Karpas-422 (cell line): ENCODE measurements at places on chromosomes 12 and 14. TPM values are rescaled to one million over a fixed set of nuclear protein-coding genes. Genes with fewer than 3 reads are reported as not detected.

DNA sequence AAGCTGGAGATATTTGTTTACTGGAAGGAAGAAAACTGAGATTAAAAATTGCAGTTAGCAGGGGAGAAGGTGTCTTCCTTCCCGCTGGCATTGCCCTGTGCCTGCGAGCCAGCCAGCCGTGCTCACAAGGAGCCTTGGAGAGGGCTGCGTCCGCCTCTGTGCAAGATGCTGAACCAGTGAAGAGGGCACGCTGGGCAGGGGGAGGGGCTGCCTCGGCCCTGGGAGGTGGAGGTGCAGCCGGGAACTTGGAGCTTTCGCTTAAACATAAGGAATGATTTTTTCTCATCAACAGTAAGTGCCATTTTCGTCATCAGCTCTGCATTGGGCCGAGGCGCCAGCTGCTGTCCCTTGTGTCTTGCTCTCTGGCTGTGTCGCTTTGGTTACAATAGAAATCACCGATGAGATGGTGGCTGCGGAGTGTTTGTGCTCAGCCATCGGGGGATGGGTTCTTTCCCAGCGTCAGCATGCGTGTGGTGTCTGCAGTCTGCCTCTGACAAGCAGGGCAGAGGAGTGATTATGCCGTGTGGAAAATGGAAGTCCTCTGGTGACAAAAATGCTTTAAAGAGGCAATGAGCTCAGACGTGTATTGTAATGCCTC lies 97.3 kb downstream of the ESR2 start:
- H3K4me1 ChIP-seq = peaks cover 69% of the 10 kb centered on the region
- peak; percentile 92 for DNase-seq
- H3K27ac ChIP-seq = peak overlapping the region; percentile 84
- H3K4me3 ChIP-seq = peak overlapping the region; percentile 63

DNA sequence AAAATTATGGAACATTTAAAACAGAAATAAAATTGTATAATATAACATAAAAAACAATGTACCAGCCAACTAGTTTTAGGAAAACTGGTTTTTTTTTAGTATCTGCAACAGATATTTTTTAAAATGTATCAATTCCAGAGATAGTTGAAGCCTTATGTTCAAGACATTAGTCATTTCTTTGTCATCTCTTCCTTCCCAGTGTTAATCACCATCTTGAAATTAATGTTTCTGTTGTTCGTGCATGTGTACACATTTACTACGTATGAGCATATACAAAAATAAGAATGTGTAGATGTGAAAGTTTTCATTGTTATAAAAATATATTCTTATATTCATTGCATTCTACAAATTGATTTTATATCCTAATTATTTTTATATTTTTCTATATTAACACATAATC lies 1062.1 kb downstream of the SLC6A15 start:
- DNase-seq = no peak
- no peaks in the 10 kb centered on the region for H3K27me3 ChIP-seq
- H3K27ac ChIP-seq = no peak overlapping the region
- no peaks in the 10 kb centered on the region for H3K36me3 ChIP-seq

DNA sequence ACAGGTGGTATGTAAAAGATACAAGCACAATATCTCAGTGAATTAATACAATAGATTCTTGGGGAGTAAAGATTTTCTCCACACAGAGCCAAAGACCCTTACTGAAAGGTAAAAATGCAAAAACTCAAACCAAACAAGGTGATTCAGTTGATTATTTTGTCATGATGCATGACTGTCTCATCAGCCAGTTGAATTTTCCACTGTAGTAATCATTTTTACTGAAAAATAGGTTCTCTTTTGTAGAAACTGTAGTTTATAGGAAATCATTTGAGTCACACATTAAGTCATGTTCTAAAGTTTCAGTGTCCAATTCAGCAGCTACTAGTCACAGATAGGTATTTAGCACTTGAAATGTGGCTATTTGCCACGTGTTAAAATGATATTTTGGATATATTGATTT lies 53.6 kb downstream of the PPFIA2 start:
- no peak for DNase-seq
- H3K27ac ChIP-seq = no peak overlapping the region
- no peaks in the 10 kb centered on the region for H3K36me3 ChIP-seq
- H3K4me1 ChIP-seq = no peaks in the 10 kb centered on the region
- no peak overlapping the region for H3K4me3 ChIP-seq

GRCh38 chr12:76495556-76495955 lies 64.0 kb downstream of the OSBPL8 start:
- DNase-seq = no peak
- H3K27ac ChIP-seq = no peak overlapping the region
- H3K4me1 ChIP-seq = no peaks in the 10 kb centered on the region; the same call in 1 of the 2 replicates
- H3K27me3 ChIP-seq = no peaks in the 10 kb centered on the region
- H3K36me3 ChIP-seq = no peaks in the 10 kb centered on the region

DNA sequence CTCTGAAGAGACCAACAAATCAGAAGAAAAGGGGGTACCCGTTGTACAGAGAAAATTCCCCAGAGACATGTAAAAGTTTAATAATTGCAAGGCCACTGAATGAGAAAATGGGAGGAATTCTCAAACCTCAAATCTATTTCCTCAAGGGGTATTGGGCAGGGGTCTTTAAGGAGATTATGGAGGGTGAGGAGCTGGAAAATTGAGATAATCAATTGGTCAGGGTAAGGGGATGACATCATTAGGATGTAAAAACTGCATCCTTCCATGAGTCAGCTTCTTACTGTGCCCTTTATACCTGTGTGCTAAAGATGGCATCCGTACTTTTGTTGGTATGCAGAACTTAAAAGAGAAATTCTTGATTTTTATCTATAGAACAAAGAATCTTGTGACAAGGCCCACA lies 641.5 kb downstream of the LRFN5 start:
- H3K4me3 ChIP-seq = no peak overlapping the region
- no peaks in the 10 kb centered on the region for H3K27me3 ChIP-seq
- H3K27ac ChIP-seq = no peak overlapping the region
- H3K4me1 ChIP-seq = no peaks in the 10 kb centered on the region

- no peak overlapping the region for H3K4me3 ChIP-seq
- no peak for DNase-seq
- peaks cover 8% of the 10 kb centered on the region; the same call in 1 of the 2 replicates for H3K36me3 ChIP-seq
- H3K27ac ChIP-seq = no peak overlapping the region
- peaks cover 8% of the 10 kb centered on the region for H3K4me1 ChIP-seq
- H3K27me3 ChIP-seq = no peaks in the 10 kb centered on the region
These were observed 45.9 kb downstream of the SLC25A47 start for GRCh38 chr14:100369019-100369418.

DNA sequence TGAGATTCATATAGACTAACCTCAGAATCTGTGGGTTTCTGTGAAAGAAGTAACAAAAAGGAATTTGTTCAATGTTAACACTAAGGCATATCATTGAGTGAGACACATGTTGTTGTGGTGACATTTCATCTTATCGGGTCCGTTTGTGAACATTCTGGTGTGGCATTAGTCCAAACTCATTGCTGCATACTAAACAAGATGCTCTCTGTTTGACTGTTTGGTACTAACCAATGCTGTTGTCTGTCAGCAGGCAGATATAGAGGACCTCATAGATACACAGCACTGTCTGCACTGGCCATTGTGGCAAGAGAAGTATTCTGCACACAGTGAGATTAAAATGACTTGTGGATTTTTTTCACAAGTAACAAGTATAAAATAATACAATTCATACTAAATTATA lies 41.2 kb downstream of the SLC25A21 start:
- no peak overlapping the region for H3K27ac ChIP-seq
- no peaks in the 10 kb centered on the region for H3K27me3 ChIP-seq
- H3K4me1 ChIP-seq = peaks cover 3% of the 10 kb centered on the region; the same call in 1 of the 2 replicates
- no peak overlapping the region for H3K4me3 ChIP-seq

Gene CIDEB
- total RNA-seq = 7.1 and 9.9 TPM in 2 replicates

Gene TAS2R10
- 1.5 and 7.3 TPM in 2 replicates for total RNA-seq

Gene MYL2
- not detected in 2 replicates for total RNA-seq

Gene DLGAP5
- total RNA-seq = 24.0 and 42.4 TPM in 2 replicates

Gene DENR
- 53.4 and 72.8 TPM in 2 replicates for total RNA-seq

Gene SLC25A47
- not detected in 2 replicates for total RNA-seq

Gene CD69
- 0.22 and 0.34 TPM in 2 replicates for total RNA-seq

Gene PMCH
- not detected in 2 replicates for total RNA-seq

Gene GZMH
- not detected in 2 replicates for total RNA-seq

Gene CLIP1
- 16.0 and 18.0 TPM in 2 replicates for total RNA-seq

Gene LRFN5
- total RNA-seq = not detected in 2 replicates

Gene HHIPL1
- total RNA-seq = 0.07 TPM in 1 of 2 replicates, not detected in the other
